ENCODE measurements at places on chromosomes 2 and 18. TPM values are rescaled to one million over a fixed set of nuclear protein-coding genes. Genes with fewer than 3 reads are reported as not detected.

DNA sequence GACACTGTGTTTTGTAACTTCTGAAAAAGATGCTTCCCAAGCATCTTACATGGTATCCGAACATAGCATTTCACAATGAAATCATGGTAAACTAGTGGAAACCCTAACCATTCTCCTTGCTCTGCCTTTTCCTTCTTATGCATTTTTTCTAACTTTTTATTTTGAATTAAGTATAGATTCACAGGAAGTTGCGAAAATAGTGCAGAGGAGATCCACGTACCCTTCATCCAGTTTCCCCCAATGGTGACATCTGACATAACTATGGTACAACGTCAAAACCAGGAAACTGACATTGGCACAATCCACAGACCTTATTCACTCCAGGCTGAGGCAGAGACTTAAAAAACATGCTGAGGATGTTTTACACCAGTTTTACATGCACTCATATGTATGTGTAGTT, 38.3 kb downstream of the AAK1 start:
- no peak for DNase-seq

DNA sequence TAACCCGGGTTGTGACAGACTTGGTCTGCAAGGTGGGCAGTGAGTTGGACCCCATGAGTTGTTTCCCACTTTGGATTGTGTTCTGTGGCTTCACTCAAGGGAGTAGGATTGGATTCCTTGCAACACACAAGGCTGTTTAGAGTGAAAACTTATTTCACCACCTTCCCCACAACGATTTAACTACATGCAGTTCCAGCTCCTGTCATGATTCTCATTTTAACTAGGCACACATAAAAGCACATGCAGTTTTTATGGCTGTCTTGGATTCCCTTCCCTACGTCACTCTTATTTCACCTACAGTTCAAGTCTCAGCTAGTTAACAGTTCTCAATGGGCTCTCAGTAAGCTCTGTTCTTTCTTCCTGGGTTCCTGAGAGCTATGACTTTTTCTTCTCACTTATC, 15.9 kb downstream of the EFEMP1 start:
- DNase-seq: no peak

- DNase-seq: no peak
These were observed 17.6 kb downstream of the PRKCE start for GRCh38 chr2:45669032-45669486.

HOXD1 gene
- not detected for total RNA-seq

- DNase-seq: no peak
These were observed 174.0 kb upstream of the PIEZO2 start for GRCh38 chr18:11323359-11323819.

- no peak for DNase-seq
These were observed 203.0 kb downstream of the SP3 start for GRCh38 chr2:173762221-173762620.

DNA sequence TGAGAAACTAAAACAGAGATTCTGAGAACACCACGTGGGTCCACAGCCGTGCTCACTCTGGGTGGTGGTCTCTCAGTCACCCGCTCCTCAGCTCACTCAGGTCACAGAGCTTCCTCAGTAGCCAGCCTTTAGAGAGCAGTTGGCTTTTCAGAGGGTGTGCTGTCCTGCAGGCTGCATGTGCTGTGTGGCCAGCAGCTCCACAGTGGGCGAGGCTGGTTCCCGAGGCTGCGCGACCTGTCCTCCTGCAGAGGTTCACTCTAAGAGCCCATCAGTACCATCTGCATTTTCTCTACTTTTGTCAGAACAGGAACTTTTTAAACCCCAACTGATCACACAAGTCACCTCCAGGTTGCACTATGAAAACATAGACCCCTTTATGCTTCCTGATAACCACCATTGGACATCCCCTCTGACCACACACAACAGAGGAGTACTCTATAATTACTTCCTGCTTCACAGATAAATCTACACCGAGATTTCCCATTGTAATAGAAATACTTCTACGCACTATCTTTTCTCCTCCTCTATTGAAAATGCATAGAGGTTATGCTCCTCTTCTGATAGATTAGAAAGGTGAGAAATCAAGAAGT, 93.1 kb downstream of the GYPC start:
- no peak for DNase-seq

FRZB gene
- 2.2 TPM for total RNA-seq

ADD2 gene
- total RNA-seq: 373 TPM

DNA sequence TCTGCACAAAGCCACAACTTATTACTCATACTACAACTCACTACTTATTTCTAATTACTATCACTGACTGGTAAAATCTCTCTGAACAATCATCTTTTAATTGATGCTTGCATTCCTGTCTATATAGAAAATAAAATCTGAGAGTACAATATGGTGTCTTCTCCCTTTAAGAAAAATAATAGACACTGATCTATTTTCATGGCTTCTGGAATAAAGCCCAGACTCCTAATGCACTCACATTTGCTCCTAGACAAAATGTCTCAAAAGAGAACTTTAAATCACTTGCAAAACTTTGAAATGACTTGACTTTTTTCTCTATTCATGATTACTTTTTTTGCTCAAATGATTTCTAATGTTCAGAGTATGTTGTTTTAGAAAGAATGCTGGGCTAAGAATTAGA, 28.7 kb downstream of the ESCO1 start:
- DNase-seq: no peak

DNA sequence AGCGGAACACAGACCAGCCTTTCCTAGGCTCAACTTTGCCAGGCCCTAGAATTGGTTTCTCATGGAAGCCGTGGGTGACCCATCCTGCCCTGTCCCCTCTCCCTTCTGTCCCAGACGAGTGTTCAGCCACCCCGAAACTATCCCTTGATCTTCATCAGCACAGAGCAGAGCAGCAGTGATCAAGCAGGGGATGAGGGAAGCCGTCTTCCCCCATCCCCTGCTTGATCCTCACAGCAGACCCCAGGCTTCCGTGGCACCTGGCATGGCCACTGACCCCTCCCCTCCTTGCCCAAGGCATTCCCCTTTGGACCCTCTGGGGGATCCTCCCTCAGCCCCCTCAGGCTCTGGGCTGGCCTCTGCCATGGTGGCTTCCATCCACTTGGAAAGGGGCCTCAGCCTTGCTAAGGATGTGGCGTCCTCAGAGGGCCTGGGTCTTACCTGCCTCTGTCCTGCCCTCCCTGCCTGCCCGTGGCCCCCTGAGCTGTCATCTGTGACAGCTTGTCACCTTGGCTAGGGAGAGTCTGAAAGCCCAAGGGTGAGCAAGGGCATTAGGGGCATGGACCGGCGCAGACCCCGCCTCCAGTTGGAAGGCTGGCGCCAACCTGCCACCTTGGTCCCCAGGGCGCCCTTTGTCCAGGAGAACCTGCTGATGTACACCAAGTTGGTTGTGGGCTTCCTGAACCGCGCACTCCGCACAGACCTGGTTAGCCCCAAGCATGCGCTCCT, 10.4 kb upstream of the CCDC74A start:
- no peak for DNase-seq

- no peak for DNase-seq
These were observed 135.2 kb upstream of the HAAO start for GRCh38 chr2:42927334-42928160.

GRCh38 chr2:85425588-85425987, 7.1 kb downstream of the SH2D6 start:
- DNase-seq: no peak

DNA sequence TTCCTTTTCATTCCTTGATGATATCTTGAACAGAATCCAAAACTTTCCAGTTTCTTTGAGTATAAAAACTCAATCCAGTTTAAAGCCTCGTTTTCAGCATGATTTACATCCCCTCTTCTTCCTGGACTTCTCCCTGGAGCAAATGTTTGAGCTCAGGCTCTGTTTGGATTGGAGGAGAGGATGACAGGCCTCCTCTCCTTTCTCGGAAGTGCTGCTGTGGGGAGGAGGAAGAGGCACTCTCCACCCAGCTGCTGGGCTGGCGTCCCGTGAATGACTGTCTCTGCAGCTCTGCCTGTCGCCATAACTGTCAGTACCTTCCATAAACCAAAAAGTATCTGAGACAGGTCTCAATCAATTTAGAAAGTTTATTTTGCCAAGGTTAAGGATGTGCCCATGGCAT, 238.2 kb upstream of the AGAP1 start:
- no peak for DNase-seq

DNA sequence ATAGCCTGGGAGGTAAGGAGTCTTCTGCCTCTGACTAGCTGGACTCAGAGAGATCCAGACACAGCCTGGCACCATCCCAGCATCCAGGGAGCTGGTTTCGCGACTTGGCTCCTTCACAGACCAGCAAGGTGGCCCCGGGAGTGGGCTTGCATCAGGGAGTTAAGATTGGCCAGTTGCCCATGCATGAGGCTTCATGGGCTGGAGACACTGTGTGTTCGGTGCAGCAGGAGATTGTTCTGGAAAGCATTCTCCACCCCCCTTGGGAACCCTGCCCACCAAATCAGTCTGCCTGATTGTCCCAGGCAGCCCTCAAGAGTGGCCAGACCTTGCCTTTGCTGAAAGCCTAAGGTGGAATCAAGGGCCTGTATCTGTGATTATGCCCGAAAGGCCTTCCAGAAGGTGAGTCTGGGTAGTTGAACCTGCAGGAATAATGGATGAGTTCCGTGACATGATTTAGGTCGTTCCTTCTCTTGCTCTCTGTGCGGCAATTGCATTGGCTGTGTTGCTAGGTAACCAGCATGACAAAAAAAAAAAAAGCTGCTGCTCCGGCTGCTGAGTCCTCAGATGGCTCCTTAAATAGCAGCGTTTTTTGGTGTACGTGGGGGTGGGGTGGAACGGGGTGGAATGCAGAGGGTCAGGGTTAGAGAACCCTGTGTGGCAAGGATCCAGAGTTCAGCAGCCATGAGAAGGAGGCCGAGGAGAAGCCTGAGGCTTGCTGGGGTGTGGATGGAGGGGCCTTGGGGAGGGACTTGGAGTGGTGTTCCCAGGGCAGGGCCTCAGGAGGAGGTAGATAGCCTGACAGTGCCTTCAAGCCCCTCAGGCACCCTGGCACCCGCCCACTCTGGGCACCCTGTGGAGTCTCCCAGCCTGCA, 93.0 kb upstream of the MCFD2 start:
- DNase-seq: peak; percentile 58

- DNase-seq: peak; percentile 54
These were observed 44.3 kb downstream of the RBM43 start for GRCh38 chr2:151217343-151217742.

DNA sequence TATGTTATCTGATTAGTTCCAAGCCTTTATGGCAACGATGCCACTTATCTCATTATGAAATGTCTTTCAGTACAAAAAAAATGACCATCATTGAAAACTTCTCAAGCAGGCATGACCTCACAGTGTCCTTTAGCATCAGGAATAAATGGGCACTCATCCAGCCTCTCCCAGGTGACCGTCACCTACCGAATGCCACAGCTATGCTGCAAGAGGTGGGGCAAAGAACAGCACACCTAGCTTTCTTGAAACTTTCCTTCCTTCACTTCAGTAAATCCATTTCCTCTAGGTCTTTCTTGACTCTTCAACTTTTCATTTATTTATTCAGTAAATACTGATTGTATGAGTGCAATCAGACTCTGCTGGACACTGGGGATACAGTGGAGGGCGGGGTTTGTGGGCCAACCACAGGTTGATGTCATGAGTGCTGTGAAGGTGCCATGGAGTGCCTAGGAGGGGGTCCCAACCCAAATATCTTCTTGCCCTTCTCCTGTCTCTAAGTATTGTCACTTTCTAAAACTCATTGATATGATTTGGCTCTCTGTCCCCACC, 54.3 kb upstream of the HK2 start:
- no peak for DNase-seq

GRCh38 chr2:187263675-187264560, 184.1 kb downstream of the CALCRL start:
- no peak for DNase-seq

DNA sequence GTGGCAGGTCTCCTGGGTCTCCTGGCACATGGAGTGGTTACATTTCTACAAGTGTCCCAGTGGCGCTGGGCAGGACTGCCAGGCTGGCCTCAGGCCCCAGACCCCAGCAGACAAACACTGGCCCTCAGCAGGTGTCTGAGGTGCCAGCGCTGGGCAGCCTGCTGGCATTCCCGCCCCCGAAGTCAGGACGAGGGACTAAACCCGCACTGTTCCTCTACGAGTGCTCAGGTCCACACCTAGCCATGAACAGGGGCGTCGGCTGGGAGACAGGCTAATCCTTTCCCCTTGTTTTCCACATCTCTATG, 12.8 kb downstream of the SNED1 start:
- DNase-seq: no peak

- no peak for DNase-seq
These were observed 54.1 kb downstream of the ATP8B1 start for GRCh38 chr18:57748770-57749603.
